LNCaP clone FGC (cell line): ENCODE measurements at places on chromosomes 4 and X.
A peak's percentile ranks its signal among the peaks of the same experiment; 100 is the strongest.

GRCh38 chr4:156677131-156677531, 294.5 kb downstream of the PDGFC start:
- peak; percentile 21 for DNase-seq

GRCh38 chr4:10160281-10160856, 43.8 kb upstream of the WDR1 start:
- no peak for DNase-seq

GRCh38 chrX:101051153-101051548, 760 bp downstream of the TRMT2B start:
- no peak for DNase-seq

- no peak for DNase-seq
Observed at GRCh38 chrX:103442536-103442901, 66.2 kb downstream of the BEX3 start.

GRCh38 chr4:76969941-76970529, 20.5 kb downstream of the SEPTIN11 start:
- DNase-seq, result no peak

- no peak for DNase-seq
Observed at GRCh38 chr4:99622341-99622740, 35.3 kb downstream of the C4orf54 start.

DNA sequence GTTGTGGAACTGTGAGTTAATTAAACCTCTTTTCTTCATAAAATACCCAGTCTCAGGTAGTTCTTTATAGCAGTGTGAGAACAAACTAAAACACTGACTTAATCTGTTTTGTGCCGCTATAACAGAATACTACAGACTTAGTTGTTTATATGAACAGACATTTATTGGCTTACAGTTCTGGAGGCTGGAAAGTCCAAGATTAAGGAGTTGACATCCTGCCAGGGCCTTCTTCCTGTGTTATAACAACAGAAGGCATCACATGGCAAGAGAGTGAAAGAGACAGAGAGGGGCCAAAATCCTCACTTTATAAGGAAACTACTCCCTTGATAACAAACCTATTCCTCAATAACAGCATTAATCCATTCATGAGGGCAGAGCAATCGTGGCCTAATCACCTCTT, 42.5 kb upstream of the KCNIP4 start:
- no peak for DNase-seq
